ENCODE measurements at places on chromosomes 11 and 22. TPM values are rescaled to one million over a fixed set of nuclear protein-coding genes. Genes with fewer than 3 reads are reported as not detected.
A peak's percentile ranks its signal among the peaks of the same experiment; 100 is the strongest.

DNA sequence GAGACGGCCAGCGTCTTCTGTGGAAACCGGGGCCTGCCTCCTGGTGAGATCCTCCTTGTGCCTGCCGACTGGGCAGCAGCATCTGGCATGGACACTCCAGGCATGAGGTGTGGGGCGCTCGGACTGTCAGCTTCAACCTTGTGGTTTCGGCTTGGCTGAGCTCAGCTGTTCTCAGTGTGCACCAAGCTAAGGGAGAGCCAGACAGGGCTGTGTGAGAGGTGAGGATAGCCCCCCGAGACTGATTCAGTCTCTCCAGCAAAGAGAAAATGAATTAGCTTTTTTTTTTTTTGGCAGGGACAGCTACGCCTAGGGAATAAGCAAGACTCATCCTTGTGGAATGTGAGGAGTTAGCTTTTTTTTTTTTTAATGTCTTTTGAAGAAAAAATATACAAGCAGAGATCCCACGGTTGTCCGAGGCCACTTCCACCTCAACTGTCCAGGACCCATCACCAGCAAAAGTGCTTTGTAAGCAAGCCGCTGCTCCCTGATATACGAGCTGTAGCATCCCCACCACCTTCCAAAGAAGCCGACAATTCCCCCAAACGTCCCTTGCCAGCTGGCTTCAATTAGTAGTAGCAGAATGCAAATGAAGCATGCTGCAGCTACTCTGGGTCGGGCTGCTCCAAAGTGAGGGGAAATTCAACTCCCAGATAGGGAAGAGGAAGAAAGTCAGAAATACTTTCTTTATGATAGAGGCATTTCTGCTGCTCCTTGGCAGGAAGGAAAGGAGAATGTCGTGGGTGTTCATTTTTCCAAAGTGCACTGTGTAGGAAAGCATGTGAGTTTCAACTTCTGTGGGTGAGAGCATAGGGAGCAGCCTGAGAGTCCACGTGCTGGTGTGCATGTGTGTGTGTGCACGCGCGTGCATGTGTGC, 9.7 kb upstream of the THY1 start:
- DNase-seq, result peak; percentile 95

DNA sequence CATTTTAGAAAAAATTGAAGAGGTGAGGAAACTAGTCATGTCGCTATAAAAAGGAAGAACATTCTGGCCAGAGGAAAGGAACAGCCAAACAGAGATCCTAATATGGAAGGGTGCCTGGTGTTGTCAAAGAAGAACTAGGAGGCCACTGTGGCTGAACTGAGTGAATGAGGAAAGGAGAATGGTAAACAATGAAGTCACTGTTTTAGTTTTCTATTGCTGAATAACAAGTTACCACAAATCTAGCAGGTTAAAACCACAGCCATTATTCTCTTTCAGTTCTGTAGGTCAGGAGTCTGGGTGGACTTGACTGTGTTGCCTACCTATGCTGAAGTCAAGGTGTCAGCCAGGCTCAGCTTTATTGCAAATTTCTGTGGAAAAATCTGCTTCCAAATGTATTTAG, 549.3 kb upstream of the CCDC90B start:
- no peak for DNase-seq

GRCh38 chr11:61916737-61917333, 531 bp downstream of the RAB3IL1 start:
- no peak for DNase-seq

DNA sequence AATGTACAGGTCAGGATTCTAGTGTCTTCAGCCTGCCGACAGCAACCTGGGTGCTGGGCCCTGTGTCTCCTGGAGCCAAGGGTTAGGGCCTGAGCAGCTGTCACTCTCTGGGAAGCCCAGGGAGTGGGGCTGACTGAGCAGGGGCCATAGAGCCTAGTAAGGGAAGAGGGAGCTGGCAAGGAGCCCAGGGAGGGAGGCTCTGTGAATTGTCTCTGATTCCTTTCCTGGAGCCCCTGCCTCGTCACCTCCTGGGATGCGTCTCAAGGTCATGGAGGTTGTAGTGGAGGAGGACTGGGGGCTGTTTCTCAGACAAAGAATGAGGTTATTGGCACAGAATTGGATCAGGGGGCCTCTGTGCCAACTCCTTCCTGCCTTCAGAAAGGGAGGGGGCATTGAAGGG, 11.8 kb downstream of the SOX10 start:
- DNase-seq, result no peak

- no peak for DNase-seq
Observed at GRCh38 chr11:109237636-109238035, 184.4 kb upstream of the C11orf87 start.

- no peak for DNase-seq
Observed at GRCh38 chr22:38776086-38776485, 17.9 kb downstream of the DNAL4 start.

GRCh38 chr11:83922953-83923352, 636.8 kb upstream of the CCDC90B start:
- DNase-seq, result no peak

CD6 gene
- not detected for total RNA-seq

TIGD3 gene
- total RNA-seq, result 0.24 TPM

SLC36A4 gene
- 16.7 TPM for total RNA-seq

Measured in RPMI7951 (cell line).